Stimulated activated CD8-positive, alpha-beta memory T cell treated with anti-CD3 and anti-CD28 coated beads, Interleukin-12 subunit alpha, Interleukin-12 subunit beta, amount 100 ng/mL, for 4 hours (primary cell): ENCODE measurements at places on chromosomes 7 and 10.
A peak's percentile ranks its signal among the peaks of the same experiment; 100 is the strongest.

- DNase-seq = no peak
These were observed 28.0 kb upstream of the HIBADH start for GRCh38 chr7:27690649-27691048.

GRCh38 chr7:131108212-131108940 is 219.3 kb upstream of the MKLN1 start:
- DNase-seq = no peak

DNA sequence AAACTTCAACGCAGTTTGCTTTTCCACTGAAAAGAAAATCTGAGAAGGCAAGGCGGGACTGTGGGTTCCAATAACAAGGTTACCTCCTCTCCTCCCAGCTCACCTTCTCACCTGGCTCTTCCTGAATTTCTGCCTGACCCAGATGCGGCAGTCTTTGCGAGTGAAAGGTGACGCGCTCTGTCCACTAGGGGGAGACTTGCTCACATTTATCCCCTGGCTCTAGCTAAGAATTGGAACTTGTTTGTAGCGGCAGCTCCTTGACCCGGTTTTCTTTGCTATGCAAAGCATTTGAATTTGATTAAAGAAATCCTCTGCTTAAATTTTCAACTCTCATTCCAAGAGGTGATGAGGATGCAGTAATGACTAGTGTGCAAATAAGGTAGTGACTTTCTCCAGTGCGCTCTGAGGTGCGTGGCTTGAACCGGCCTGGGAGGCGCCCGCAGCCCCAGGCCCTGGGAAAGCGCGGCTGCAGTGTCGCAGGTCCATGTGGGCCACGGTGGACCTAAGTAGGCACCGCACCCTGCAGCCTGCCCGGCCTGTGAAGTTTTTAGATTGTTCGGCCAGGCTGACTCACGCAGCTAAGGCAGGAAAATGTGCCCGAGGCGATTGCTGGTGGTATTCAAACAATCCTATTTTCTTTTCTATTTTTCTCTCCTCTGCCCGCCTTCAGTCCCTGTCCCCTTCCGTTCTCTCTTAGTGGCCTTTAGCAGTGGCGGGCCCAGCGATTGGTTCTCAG is 336.9 kb upstream of the NPSR1 start:
- no peak for DNase-seq

- DNase-seq = no peak
These were observed 18.5 kb downstream of the STAM start for GRCh38 chr10:17662193-17663138.

DNA sequence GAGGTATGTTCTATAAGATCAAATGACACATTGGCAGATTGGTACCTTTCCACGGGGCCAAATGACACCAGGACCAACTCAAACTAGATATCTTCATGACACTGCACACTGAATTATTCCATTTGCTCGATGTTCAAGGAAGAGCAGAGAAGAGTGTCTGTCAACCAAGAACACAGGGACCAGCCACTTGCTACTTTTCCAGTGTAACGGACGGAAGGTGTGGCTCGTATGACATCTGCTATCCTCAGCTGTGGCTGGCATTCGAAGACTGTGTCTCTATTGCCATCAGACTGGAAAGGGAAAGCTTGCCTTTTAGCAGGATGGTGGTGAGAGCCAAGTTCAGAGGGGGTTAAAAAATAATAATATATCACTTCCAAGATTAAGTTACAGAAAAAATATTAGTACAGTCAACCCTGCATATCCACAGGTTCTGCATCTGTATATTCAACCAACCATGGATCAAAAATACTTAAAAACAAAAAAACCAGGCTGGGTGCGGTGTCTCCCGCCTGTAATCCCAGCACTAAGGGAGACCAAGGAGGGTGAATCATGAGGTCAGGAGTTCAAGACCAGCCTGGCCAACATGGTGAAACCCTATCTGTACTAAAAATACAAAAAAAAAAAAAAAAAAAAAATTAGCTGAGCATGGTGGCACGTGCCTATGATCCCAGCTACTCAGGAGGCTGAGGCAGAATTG is 237.1 kb downstream of the PRPF18 start:
- DNase-seq = no peak

DNA sequence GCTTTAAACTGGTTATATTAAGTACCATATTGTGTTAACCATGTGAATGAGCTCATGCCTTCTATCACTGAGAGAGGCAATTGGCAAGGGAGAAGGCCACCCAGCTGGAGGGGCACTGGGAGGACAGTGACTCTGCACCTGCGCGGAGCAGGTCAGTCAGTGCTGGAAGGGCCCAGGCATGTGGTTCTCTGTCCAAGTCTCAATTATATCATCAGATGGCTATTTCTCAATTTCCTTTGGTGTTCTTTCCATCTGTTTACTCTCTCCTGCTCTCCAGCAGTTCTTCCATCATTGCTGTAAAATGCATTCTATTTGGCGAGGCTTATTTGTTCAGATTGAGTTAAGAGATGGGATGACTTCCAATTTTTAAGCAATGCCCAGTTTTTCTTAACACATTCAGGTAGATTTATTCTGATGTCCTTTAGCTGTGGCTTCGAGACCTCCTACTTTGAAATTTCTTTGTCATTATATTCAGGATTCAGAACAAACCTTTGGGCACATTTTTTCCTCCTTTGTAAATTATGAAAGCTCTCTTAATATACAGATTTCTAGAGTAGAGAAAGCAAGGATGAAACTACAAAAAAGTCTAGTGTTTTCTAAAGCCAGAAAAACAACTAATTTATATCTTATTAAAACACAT is 159.3 kb downstream of the BMPER start:
- no peak for DNase-seq

GRCh38 chr7:156943091-156944041 is 6.1 kb upstream of the NOM1 start:
- no peak for DNase-seq

- DNase-seq = no peak
These were observed 43.6 kb upstream of the THSD7A start for GRCh38 chr7:11875635-11876034.

GRCh38 chr10:79129361-79129997 is 60.7 kb downstream of the ZMIZ1 start:
- DNase-seq = no peak

DNA sequence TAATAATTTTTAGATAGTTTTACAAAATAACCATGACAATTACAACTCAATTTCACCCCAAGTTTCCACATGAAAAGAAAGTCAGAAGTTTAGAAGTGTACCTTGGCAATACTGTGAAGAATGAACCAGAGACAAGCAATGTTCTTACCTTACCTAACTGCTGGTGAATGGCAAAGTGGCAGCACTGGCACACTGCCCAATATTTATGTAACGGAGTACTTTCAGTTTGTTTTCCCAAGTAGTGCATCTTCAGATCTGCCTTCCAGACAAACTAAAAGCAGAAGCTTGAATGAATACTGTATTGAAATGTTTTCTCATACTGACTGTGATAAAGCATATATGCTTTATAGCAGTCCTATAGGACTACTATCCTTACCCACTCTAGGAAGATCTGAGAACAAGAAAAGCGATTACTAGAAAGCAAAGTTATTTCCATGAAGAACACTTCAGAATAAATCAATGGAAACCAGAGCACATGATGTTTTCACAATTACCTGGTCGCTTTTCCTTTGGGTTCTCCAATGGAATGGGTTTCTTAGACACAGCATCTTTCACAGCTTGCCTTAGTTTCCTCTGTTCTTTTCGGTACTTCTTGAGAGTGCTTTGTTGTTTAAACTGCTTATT is 1.5 kb downstream of the NOC3L start:
- DNase-seq = no peak

DNA sequence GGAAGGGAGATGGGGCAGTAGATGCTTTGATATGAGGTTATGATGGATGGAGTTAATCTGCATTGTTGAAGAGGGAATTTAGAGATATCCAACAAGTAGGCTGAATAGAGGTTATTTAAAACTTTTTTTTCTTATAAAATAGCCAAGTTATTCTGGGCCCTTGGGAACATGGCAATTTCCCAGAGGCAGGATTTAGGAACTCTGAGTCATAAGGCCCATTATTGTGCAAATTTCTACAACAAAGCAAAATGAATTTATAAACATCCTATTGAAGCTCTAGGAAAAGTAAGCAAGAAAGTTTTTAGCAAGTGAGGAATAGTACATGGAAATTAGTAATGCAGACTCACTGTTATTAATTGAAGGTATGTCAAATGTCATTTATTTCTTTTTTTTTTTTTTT is 160.9 kb upstream of the NPY start:
- no peak for DNase-seq

DNA sequence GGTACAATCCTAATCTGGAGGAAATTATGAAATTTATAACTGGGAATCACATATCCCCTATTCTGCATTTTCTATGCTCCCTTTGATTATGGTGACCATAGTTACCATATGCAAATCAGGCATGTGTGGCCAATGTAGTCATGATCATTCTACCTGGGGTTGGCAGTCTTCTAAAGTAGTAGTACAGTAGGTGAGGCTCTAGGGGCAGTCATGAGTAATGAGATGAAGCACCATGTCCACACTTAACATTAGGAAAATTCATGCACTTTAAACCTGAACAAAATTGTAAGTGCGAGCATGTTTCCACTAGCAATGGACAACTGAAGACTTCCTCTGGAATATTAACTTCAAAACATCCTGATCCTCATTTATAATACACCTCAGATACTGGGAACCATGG is 545.9 kb downstream of the SUGCT start:
- DNase-seq = no peak

DNA sequence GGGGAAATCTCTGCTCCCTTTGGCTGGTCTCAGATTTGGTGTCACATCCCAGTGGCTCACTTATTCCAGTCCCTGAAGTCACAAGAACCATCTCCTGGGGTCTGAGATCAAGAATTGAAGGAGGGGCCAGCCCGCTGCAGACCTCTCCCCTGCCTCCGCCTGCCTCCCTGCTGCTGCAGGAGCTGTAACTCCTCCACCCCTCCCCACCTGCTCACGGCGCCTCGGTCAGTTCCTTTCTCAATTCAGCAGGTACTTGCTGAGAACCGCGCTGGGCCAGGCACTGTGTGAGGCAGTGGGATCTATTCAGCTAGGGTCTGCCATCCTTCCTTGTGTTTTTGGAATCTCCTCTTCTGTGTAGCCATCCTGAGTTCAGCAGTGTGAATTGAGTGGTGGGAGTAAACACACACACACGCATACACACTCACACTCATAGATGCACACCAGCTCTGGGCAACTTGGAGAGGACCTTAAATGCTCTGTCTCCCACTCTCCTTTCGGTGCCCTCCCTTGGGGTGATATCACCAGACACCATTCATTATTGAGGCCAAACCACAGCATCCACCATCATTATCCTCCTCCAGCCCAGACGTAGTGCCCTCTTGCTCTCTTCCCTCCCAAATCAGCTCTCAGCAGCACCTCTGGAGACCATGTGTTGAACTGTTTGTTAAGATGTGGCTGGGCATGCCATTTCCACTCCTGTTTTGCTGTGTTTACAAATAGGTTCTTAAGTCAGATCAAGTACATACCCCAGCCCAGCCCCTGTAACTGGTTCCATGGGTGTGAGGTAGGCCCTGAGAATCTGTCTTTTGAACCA is 22.0 kb upstream of the ANKRD2 start:
- DNase-seq = no peak

DNA sequence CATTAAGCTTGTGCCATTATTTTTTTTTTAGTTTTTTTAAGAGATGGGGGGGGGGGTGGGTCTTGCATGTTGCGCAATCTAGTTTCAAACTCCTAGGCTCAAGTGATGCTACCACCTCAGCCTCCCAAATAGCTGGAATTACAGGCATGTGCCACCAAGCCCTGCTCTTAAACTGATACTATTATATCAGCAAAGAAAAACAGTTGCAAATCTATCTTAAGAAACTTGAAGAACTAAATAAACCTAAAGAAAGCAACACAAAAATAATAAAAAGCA is 47.5 kb downstream of the BRAF start:
- DNase-seq = no peak

- DNase-seq = no peak
These were observed 48.6 kb downstream of the FAM20C start for GRCh38 chr7:240887-241421.

DNA sequence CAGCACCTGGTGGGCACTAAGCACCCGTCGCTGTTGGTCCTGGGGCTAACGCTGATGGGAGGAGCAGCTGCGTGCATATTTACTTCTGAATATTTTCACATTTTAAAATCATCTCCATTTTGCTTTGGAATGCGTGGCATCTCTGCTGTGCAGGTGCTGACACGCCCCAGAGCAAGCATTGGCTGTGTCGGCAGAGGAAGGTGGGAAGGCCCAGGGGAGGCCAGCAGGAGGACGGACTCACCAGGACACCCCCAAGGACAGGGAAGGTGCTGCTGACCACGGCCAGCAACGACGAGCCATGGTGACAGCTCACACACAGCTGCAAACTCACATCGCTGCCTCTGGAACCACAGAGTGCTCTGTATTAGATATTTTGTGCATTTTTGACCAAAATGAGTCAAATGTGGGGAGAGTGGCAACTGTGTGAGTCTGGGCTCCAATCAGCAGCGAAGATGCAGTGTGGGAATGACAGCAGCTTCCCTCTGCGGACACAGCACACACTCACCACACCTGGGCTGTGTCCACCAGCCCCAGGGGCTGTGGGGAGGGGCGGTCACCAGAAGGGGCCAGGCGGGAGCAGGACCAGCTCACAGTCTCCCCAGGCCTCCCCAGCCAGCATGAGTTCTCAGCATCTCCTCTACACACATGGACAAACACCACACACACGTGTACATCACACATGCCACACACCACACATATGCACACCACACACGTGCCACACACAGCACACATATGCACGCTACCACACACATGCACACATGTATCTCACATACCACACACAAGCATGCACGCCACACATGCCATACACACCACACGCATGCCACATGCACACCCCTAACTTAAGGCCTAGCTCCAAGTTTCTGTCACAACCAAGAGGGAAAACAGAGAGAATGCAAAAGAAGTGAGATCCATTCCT is 58.2 kb downstream of the PTPRN2 start:
- no peak for DNase-seq

- DNase-seq = no peak
These were observed 1.7 kb upstream of the TMEM248 start for GRCh38 chr7:66919304-66919703.

GRCh38 chr10:6062101-6062771 is at the start of gene IL2RA:
IL2RA (minus strand) TSS chr10:6062367; CDS start chr10:6062151, 216 bp downstream.
- DNase-seq = peak; percentile 24

- DNase-seq = no peak
These were observed 333.1 kb downstream of the FRMD4A start for GRCh38 chr10:13997650-13998049.

- DNase-seq = peak; percentile 89
These were observed at the start of gene IMMP2L for GRCh38 chr7:111561904-111562732. IMMP2L (minus strand) TSS chr7:111562492.

GRCh38 chr10:100830728-100831111 is 82.0 kb upstream of the SLF2 start:
- DNase-seq = no peak

GRCh38 chr10:97770255-97770654 is 1.5 kb downstream of the SFRP5 start:
- no peak for DNase-seq

GRCh38 chr7:41306486-41306885 is 396.4 kb downstream of the INHBA start:
- no peak for DNase-seq

DNA sequence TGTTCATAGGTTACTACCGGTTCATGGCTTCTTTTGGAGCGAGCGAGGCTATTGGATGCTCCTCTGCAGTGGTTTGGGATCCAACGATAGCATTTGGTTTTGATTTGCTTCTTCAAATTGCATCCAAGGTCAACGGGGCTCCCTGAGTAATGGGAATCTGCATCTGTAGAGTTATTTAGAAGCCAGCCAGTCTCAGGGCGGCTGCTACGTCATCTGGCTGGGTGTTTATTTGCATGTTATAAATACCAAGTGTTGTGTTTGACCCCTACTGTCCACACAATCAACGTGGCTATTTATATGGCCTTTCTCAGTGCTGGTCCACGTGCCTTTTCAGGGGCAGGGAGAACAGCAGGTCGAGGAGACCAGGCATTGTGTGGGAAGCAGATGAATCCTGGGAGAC is 137.7 kb downstream of the PRPF18 start:
- no peak for DNase-seq

GRCh38 chr10:92574548-92575261 is 812 bp upstream of the IDE start:
- DNase-seq = no peak
